ENCODE measurements at places on chromosomes 7 and 10.

DNA sequence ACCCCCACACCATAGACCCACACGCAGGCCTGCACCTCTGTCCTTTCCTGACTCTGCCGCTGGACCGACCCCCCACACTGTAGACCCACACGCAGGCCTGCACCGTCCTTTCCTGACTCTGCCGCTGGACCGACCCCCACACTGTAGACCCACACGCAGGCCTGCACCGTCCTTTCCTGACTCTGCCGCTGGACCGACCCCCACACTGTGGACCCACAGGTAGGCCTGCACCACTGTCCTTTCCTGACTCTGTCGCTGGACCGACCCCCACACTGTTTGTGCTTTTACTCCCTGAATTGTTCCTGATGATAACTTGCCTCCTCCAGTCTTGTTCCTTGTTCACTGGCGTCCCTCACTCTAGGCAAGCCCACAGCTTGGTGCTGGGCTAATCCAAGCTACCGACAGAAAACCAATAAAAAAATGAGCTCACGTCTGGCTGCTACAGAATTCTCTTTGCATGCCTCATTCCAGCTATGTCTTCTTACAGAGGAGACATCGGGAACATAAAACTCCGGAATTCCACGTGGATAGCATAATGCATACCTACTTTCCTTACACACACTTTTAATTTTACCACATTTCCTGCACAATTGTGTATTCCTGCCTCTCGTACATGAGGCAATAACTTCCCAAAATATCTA lies 494.3 kb downstream of the PTPRN2 start:
- no peak for DNase-seq

GRCh38 chr7:156625580-156625979 lies 15.0 kb upstream of the RNF32 start:
- DNase-seq, result no peak

DNA sequence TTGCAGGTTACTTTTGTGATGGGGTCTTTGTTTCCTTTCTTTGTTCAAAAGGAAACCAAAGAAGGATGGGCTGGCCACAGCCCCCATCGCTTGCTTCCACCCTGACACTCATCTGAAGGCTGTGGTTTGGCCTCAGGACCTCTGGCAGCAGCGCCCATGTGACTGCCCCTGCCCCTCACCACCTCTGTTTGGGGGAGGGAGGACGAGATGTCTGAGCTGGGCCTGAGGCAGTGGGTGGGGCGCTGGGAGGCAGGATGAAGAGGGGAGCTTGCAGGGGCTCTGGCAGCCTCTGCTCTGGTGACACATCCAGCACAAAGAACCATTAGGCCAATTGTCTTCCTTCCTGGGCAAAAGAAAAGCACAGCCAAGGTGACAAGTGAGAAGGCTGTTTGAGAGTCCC lies 15.9 kb upstream of the CHST15 start:
- no peak for DNase-seq

- DNase-seq, result no peak
These were observed 8.7 kb upstream of the OPALIN start for GRCh38 chr10:96367470-96367869.

DNA sequence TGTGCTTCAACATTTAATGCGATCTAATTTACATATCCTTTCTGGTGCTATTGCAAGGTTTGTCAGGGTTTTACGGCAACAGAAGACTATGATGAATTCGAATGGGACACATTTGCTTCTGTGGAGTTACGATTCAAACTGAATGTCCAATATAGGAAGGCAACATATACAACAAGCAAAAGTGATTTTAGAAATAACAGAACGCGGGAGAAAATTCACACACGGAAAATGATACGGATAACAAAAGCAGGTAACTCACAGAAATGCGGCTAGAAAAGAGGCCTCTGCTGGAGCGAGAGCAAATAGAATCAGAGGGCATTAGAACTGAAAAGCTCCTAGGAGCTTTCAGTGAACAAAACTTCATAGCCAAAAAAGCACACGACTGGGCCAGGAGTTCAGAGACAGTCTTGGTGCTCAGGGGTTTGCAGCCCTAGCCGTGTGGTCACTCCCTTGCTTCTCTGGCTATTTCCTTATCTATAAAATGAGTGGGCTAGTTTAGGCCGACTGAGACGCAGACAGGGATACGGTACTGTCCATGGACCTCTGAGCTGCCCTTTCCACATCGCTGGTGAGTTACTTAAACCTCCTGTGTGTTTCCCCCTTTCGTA lies 557 bp upstream of the TAX1BP1 start:
- no peak for DNase-seq

DNA sequence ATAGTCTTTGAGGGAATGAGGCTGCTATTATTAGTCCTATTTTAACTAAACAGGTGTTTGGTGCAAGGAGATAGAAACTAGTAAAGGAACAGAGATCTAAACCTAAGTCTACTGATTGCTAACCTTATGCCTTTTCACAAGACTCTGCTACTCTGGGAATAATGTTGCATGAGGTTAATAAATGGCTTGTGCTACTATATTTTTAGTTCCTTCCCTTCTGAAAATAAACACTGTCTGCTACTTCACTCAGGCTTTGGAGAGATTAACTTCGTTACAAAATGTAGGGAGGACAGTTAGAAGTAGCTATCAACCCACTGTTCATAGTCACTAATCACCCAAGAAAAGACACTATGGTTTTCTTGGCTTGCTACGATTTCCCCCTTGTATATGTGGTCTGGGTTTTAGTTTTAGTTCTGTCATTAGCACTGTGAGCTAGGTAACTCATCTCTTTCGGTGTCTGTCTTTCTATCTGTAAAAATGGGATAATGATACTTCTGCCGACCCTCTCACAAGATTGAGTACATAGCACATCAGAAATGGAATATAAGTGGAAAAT lies 296.2 kb downstream of the LRRTM3 start:
- no peak for DNase-seq

GRCh38 chr10:24456322-24456721 lies 247.4 kb downstream of the KIAA1217 start:
- no peak for DNase-seq

DNA sequence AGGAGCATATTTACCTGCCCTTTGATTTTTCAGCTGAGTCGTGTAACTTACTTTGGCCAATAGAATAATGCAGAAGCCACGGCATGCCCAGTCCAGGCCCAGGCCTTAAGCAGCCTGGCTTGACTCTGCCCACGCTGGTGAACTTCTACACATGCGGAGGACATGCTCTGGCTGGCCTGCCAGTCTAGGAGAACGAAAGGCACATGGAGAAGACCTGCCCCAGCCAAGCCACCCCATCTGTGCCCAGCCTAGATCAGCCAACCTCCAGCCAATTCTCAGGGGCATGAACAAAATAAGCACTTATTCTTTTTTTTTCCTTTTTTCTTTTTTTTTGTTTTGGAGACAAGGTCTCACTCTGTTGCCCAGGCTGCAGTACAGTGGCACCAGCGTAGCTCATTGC lies 112.7 kb upstream of the NANOS1 start:
- no peak for DNase-seq

DNA sequence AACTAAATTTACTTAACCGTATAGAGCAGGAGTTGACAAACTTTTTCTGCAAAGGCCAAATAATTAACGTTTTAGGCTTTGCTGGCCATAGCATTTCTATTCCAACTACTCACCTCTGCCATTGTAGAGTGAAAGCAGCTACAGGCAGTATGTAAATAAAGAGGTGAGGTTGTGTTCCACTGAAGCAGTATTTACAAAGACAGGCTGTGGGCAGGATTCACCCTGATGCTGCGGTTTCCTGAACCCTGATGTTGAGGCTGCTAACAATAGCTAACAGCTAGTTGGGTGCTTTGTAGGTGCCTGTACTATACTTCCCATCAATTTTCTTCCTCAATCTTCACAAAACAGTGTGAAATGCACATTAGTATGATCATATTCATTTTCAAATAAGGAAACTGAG lies 47.0 kb upstream of the LAMB1 start:
- DNase-seq, result no peak

- peak; percentile 48 for DNase-seq
These were observed 31.7 kb downstream of the SKIDA1 start for GRCh38 chr10:21493784-21494183.

- no peak for DNase-seq
These were observed 79.7 kb downstream of the CDH23 start for GRCh38 chr10:71476228-71477011.

DNA sequence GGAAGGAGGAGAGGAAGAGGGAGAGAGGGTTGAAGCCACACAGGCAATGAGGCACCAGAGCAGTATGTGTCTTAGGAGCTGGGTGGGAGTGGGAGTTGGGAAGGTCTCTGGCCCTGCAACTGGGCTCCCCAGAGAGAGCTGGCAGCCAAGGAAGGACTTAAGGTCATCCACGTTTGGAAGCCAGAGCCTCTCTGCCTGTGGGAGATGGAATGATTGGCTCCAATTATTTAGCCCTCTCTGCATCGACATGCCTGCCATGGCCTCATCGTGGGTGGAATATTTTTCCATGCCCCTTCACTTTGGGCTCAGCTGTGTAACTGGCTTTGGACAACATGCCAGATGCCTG lies 478.5 kb downstream of the RPS24 start:
- no peak for DNase-seq

GRCh38 chr7:2815875-2816245 lies 28.2 kb downstream of the GNA12 start:
- DNase-seq, result no peak

DNA sequence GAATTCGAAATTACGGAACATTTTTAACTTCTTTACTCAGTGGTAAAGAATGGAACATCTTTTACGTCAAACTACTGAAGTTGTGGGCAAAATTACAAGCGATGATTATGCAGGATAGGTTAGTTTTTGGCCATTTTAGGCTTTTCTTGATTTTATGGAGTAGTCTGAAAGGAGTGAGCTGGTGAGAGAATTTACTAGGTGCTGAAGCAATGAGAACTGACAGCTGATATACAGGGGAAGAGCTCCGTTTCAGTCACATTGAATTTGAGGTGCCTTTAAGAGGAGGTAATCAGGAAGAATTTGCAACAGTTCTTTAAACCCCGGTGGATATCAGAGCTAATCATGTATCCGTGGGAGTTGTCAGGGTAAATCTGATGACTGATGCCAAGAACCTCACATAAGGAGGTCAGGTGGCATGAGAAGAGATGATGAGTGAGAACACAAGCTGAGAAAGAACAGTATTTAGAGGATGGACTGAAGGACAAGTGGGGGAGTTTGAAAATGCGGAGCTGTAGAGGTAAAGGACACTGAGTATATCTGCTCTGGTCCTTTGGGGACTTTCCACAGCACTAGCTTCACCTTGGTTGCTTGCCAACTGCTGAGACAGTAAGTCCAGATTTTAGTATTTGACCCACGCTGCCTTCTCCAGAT lies 104.3 kb downstream of the AHR start:
- DNase-seq, result peak; percentile 18

DNA sequence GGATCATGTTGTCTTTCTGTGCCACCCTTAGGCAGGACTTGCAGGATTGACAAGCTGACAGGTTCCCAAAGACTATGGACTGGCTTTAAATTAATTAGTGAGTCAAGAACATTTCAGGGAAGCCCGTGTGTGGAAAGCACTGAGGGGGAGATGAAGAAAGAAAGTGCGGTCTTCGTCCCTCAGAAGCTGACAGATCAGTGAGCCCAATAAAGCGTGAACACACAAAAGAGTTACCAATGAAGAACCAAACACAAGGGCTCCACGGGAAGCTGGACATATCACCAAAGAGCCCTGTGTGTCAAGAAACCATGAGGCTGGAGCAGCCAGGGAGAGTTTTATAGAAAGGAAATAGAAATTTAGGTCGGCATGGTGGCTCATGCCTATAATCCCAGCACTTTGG lies 725.8 kb downstream of the PARD3 start:
- no peak for DNase-seq

DNA sequence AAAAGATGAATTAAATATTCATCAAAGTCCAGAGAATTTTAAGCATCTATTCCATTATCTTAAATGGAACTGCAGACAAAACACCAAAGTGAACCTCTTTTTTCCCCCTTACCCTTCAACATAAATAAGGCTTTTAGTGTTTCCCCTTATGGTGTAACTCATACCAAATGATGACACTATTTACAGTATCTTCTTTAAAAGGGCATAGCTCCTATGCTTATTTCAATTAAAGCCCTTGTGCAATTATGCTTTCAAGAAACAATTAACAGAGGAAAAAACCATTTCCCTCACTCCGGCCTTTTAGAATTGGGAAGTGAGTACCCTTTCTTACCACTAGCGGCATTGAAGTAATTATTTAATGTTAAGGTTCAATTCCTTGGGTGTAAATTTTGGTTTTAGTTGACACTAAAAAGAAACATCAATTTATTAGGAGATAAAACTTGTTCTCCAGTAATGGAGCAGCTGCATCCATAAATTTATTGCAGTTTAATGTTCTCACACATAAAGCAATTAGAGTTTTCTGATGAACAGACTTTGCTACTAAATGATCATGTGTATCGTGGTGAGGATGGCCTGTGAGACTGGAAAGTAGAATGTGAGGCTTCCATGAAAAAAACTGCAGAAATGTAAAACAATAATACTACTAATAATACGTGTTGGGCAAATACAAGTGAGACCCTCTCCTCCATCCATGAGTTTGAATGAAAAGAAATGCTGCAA lies 661.3 kb downstream of the PARD3 start:
- DNase-seq, result peak; percentile 36

- no peak for DNase-seq
These were observed 236.0 kb downstream of the INHBA start for GRCh38 chr7:41466760-41467384.

- DNase-seq, result no peak
These were observed 63.1 kb downstream of the CARD11 start for GRCh38 chr7:2980401-2981102.

- no peak for DNase-seq
These were observed 175.7 kb upstream of the PTN start for GRCh38 chr7:137519181-137519691.

DNA sequence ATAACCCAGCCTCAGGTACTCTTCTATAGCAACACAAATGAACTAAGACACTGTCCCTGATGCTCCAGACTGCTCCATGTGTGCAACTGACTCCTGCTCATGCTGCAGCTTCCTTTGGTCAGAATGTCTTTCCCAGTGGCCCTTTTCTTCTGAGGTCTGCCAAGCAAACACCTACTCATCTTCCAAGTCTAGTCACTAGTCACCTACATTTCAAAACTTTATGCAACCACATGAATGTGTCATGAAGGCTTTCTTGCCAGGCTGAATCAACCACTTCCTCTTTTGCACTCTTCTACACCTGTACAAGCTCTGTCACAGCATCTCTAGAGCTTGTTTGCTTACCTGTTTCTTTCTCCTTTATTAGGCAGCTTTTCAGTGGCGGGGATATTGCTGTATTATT lies 75.8 kb downstream of the LSMEM1 start:
- peak; percentile 71 for DNase-seq

DNA sequence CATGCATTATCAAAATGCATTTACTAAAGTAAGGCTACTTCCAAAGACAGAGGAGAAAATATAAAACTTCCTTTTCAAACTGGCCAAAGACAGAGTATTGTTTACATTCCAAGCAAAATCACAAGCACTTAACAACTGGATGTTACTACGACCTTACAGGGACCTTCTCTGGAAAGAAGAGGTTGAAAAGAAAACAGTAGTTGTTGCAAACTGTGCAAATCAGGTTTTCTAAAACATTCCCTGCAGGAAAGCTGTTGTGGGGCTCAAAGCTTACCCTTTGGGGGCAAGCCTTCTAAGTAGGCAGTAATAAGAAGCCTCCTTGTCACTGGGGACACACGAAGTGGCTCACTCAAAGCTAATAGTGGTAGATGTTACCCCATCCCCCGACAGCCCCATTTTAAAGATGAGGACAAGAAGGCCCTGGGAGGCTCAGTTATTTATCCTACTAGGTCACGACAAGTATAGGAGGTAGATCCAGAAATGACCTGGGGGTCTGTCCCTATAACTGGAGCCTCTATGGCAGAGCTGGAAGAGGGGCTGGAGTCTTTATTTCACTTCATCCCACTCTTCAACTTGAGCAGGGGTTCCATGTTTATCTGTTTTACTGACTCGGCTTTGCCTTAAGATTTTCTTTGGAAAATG lies 46.6 kb downstream of the ATXN7L1 start:
- no peak for DNase-seq

GRCh38 chr7:52691257-52691656 lies 344.2 kb upstream of the POM121L12 start:
- DNase-seq, result no peak

All from NB4 (cell line).